Dermis blood vessel endothelial cell (primary cell): ENCODE measurements at places on chromosomes 16 and 17.

- DNase-seq = peak; percentile 87
These were observed 18.3 kb upstream of the GNA13 start for GRCh38 chr17:65074778-65075250.

GRCh38 chr17:61397086-61397842 lies 2.4 kb upstream of the TBX2 start:
- no peak for DNase-seq

DNA sequence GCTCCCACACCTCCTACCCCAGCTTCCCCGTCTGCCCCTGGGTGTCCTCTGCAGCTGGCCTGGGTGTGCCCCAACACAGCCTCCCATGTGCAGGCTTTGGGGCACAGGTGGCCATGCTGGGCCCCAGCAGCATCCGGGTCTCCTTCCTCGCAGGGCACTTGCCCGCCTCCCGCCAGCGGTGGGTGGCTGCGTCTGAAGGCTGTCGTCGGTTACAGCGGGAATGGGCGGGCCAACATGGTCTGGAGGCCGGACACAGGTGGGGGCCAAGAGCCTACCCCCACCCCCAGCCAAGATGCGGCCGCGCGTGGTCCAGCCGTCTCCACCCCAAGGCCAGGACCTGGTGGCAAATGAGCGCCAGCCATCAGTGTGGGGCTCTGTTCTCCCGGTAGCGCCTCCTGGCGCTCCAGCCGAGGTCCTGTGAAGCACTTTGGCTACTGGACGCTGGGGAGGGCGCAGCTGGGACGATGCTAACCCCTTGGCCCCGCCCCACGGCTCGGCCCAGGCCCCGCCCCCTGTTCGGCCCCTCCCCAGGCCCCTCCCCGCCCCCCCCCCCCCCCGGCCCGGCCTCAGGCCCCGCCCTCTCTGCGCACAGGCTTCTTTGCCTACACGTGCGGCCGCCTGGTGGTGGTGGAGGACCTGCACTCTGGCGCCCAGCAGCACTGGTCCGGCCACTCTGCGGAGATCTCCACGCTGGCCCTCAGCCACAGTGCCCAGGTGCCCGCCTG lies 7.3 kb upstream of the RHOT2 start:
- peak; percentile 92 for DNase-seq

DNA sequence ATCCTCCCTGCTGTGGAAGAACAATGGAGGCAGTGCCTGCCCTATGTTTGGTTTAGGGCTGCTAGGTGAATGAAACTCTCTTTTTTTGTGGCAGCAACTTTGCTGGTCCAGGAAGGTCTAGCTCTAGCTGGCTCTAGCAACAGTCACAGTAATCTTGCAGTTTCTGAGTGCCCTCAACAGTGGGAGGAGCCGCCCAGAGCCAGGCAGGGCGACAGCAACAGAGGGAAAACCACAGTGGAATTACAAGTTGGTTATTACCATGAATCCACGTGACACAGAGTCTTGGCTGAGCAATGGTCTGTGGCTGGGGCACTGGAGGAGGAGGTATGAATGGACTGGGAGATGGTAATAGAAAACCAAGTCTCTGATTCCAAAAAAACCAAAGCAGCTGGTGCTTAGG lies 10.3 kb downstream of the HSPB9 start:
- peak; percentile 61 for DNase-seq
